Activated T-helper 1 cell treated with anti-CD3 and anti-CD28 coated beads, Interleukin-12 subunit alpha, Interleukin-12 subunit beta, Interleukin-2, Interleukin-4 antibody, amounts not matched to agents 30 ng/mL and 10 ng/mL and 1 ng/mL, durations not matched to agents 14 hours and 24 hours and 36 hours (primary cell): ENCODE measurements at places on chromosomes 5 and 9. TPM values are rescaled to one million over a fixed set of nuclear protein-coding genes. Genes with fewer than 3 reads are reported as not detected.

The SHISAL2B gene
- total RNA-seq, result not detected in 2 replicates

The ENTPD2 gene
- total RNA-seq, result not detected in 2 replicates

- H3K27ac ChIP-seq, result no peak overlapping the region
- H3K4me1 ChIP-seq, result no peaks in the 10 kb centered on the region
- no peak overlapping the region for H3K4me3 ChIP-seq
- no peak for DNase-seq
- peaks cover 18% of the 10 kb centered on the region for H3K27me3 ChIP-seq
- H3K36me3 ChIP-seq, result no peaks in the 10 kb centered on the region
Measured at GRCh38 chr9:89791754-89792153, 186.9 kb downstream of the GADD45G start.

GRCh38 chr9:22379272-22379671, 67.4 kb upstream of the DMRTA1 start:
- H3K36me3 ChIP-seq, result no peaks in the 10 kb centered on the region
- no peaks in the 10 kb centered on the region for H3K27me3 ChIP-seq
- no peaks in the 10 kb centered on the region for H3K4me1 ChIP-seq
- no peak overlapping the region for H3K4me3 ChIP-seq
- no peak for DNase-seq

GRCh38 chr5:33608344-33609041, 167.7 kb downstream of the TARS1 start:
- no peak overlapping the region for H3K4me3 ChIP-seq
- H3K27ac ChIP-seq, result no peak overlapping the region
- no peaks in the 10 kb centered on the region for H3K36me3 ChIP-seq
- no peak for DNase-seq

DNA sequence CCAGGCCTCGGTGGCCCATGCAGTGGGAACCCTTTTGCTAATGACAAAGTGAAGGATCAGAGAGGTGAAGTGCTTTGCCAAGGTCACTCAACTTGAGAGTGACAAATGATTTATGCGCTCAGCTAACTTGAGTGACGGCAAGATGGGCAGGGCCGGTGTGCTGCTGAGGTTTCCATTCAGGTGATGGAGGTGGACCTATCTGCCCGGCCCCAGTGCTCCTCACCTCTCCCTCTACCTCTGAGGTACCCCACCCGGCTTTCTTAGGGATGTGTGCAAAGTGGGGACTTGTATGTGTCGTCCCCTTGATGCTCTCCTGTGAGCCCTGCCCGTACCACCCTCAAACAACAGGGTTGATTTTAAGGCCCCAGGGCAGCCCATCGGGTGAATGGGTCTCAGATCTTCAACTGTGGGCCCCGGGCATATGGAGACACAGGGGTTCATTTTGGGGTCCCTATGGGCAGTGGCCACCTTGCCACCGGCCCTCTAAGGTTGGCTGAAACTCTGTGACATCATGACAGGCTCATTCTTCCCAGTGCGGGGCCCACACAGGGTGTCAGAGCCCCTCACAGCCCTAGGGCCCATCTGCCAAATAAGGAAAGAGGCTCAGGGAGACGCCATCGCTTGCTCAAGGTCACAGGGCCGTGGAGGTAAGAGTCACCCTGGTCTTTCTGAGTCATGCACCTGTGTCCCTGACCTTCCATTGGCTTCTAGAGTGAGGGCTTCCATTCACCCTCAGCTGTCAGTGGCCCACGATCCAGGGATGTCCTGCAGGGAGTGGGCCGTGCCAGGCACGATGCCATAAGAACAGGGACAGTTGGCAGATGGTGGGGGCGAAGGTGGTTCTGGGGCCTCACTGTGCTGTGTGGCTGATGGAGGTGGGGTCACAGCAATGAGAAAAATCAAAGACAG, 170.6 kb upstream of the MVB12B start:
- no peaks in the 10 kb centered on the region for H3K4me1 ChIP-seq
- H3K27me3 ChIP-seq, result no peaks in the 10 kb centered on the region
- H3K27ac ChIP-seq, result no peak overlapping the region

GRCh38 chr5:151463137-151464029, 16.0 kb downstream of the SLC36A1 start:
- no peaks in the 10 kb centered on the region for H3K27me3 ChIP-seq
- DNase-seq, result no peak
- peaks cover 8% of the 10 kb centered on the region for H3K36me3 ChIP-seq
- H3K4me3 ChIP-seq, result no peak overlapping the region
- no peak overlapping the region for H3K27ac ChIP-seq

DNA sequence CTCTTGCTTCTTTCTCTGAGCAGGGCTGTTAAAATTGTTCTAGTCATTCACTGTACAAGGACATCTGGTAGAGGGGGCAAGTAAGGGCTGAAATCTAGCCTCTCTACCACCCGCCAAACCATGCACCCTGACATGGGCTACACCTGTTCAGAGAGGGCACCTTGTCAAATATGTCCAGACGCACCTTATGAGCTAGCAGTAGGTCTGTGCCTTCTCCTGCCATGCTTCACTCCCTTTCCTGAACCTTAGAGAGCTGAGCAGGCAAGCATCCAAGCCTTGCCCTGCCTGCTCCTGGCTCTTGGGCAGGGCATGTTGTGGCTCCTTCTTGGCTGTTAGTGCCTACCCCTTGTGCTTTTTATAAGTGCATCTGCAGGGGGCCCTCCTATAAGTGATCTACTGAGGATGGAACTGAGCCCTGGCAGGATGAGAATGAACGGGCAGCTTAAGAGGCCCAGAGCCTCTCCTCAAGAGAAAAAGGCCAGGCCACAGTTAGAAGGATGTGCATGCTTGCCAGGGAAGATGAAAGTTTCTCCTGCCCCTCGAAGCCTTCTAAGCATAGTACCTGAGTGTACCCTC, 3.8 kb upstream of the NEUROG1 start:
- no peak for DNase-seq
- no peak overlapping the region for H3K4me3 ChIP-seq
- H3K27ac ChIP-seq, result no peak overlapping the region
- peaks cover 1% of the 10 kb centered on the region for H3K36me3 ChIP-seq

GRCh38 chr5:141182248-141182647, at the start of gene PCDHB16:
Gene PCDHB16, plus strand, starts transcription at chr5:141182387. Its CDS starts 173 bp downstream, at chr5:141182560.
- H3K27ac ChIP-seq, result no peak within 1 kb of the TSS
- no peak for DNase-seq
- H3K36me3 ChIP-seq, result no peaks in the 10 kb centered on the region
- H3K4me3 ChIP-seq, result no peak within 1 kb of the TSS

The PCDHGA12 gene
- total RNA-seq, result 0.18 TPM in 1 of 2 replicates, not detected in the other

DNA sequence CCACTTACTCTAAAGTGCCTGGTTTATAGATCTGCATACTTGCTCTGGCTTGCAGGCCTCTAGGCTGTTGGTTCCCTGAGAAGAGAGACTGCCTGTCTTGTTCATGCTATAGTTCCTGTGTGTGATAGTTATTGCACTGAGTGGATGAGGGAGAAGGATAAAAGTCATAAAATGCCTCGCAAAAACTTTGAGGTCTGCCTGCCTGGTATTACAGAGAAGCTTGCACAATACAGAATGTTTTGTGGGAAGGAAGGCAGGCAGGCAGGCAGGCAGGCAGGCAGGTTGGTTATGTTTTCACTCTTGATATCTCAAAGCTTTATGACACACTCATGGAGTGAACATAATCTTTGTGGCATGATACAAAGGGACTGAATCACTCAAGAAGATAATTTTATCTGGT, 287.1 kb downstream of the SLIT3 start:
- H3K4me3 ChIP-seq, result no peak overlapping the region
- H3K27ac ChIP-seq, result no peak overlapping the region
- no peaks in the 10 kb centered on the region for H3K4me1 ChIP-seq
- DNase-seq, result no peak
- H3K27me3 ChIP-seq, result peaks cover 8% of the 10 kb centered on the region
- H3K36me3 ChIP-seq, result no peaks in the 10 kb centered on the region

The LCN12 gene
- 1.8 and 1.9 TPM in 2 replicates for total RNA-seq
